T-helper 2 cell (primary cell): ENCODE measurements at places on chromosomes 13 and 19.

DNA sequence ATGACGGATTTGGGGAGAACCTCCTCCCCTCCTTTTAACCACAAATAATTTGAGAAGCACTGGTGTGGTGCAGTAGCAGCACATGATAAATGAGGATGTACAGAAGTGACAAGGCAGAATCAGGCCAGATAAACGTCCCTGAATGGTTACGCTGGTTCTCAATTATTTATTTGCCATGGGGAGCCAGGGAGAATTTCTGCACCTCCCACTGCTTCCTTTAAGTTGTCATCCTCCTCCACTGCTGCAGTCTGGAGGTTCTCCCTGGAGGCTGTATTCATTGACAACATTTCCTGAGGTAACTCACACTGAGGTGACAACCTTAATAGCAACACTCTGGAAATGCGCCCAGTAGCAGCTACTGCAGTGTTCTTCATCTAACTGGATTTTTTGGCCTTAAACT, 308.9 kb upstream of the SLITRK1 start:
- no peak for DNase-seq

- no peak for DNase-seq
Observed at GRCh38 chr13:77715233-77715891, 17.9 kb downstream of the SLAIN1 start.

DNA sequence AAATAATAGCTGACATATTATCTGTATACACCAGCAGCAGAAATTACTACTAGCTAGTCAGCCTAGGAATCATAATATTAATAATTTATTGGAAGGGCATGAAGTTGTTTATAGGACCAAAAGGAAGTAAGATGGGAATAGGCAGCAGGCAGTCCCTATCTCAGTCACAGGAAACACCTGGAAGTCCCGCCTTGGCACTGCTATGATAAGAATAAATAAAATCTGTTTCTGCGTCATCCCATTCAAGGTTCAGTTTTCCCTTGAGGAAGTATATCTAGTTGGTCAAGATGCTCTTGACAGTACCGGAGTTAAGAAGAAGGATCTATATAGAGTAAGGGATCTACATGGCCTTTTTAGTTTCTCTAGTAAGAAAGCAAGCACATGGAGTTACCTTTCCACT, 830.8 kb downstream of the DIAPH3 start:
- no peak for DNase-seq

DNA sequence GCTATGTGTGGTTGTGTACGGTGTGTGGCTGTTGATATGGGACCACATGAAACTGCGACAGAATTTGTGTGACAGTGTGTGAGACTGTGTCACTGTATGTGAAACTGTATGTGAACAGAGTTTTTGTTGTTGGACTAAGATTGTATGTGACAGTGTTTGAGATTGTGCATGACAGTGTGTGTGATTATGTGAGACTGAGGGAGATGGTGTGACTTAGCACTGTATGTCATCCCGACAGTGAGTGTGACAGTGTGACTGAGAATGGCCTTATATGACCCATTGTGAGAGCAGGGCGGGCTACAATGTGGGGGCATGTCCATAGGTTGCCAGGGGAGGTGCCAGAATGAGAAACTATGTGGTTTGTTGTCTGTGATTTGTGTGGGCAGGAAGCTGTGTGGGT, 930 bp downstream of the ZNF583 start:
- no peak for DNase-seq

- no peak for DNase-seq
Observed at GRCh38 chr13:51811046-51811445, 7.1 kb upstream of the DHRS12 start.

DNA sequence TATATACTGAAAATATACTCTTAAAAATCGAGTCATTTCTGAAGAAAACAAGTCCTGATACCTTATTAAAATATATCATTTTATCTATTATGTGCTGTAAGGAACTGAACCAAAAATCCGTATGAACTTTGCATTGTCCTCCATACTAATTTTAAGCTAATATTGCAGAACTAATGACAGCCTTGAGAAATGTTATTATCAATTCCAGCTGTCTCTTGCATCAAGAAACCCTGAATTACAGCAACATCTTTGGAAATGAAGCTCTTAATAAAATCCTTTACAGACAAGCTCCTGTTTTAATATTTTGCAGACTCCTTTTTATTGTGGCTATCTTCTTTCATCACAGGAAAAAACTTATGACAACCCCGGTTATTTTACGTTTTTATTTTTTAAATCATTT, 1335.3 kb downstream of the EFNB2 start:
- no peak for DNase-seq

DNA sequence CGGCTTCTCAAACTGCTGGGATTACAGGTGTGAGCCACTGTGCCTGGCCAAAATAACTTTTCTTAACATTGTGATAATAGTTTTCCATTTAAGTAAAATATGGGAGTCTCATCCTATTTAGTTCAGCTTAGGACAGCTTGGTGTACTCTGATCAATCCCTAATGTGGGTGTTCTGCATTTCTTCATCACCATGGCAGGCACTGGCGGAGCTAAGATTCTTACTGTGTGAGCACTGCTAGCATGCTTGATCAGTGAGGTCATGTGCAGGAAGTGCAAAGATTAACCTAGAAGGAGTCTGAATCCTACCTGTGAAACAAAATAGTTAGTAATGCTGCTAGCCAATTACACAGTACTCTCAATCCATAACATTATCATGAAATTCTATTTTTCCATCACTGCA, 1684.2 kb upstream of the SLC10A2 start:
- no peak for DNase-seq

- no peak for DNase-seq
Observed at GRCh38 chr19:41570179-41570578, 5.8 kb upstream of the CEACAM21 start.

- no peak for DNase-seq
Observed at GRCh38 chr19:41735071-41735600, 20.2 kb upstream of the CEACAM6 start.
